Cerebellum (tissue), 4 donors: ENCODE measurements at places on chromosomes 4 and X.

DNA sequence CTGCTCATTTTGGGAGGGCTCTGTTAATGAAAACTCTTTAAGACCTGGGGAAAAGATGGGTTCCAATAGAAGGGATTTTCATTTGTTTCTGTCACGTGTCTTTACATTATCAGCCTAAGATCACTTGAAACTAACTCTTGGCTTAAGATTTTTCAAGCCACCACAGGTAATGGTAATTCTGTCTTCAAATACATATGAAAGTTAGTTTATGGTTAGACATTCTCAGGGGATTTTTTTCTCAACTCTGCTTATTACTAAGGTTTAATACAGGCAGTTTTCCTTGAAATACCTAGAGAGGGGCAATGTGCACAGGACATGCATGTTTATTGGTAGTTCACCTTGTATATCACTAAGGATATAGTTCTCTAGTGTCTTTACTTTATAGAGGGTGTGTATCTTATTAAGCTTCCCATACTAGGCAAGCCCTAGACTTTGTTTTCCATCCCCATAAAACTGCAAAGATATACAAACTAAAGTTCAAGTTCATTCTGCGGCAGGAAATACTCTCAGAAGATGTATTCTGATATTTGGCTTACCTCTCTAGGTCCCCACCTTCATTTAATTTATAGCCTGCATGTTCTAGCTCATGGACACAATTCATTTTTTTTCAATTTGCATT is 38.2 kb upstream of the MYOZ2 start:
- DNase-seq, result no peak

- peak; percentile 27 for DNase-seq
These were observed 291.6 kb upstream of the HS3ST1 start for GRCh38 chr4:11720292-11720691.

- DNase-seq, result peak; percentile 69
These were observed 11.3 kb upstream of the KIAA0232 start for GRCh38 chr4:6771229-6771671.

GRCh38 chrX:13059637-13060499 is 15.4 kb upstream of the FAM9C start:
- DNase-seq, result no peak

DNA sequence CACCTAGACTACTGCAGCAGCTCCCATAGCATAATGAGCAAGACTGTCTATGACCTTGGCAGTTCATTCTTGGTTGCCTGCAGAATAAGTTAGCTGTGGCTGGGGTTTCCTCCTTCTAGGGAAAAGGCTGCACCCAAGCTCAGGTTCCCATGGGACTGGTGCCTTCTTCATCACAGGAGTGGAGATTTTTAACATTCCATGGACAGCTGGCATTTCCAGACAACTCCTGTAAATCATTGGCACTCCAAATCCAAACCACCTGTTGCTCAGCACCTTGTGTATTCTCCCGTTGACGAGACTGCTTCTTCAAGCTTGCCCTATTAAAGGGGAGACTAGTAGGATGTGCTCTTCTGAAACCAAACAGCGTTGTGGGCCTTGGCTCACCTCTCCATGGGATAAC is 7.8 kb upstream of the NUP54 start:
- no peak for DNase-seq

- DNase-seq, result no peak
These were observed 188.1 kb upstream of the WDFY3 start for GRCh38 chr4:85154591-85154990.

- no peak for DNase-seq
These were observed 46.5 kb downstream of the EVC start for GRCh38 chr4:5757536-5757935.

DNA sequence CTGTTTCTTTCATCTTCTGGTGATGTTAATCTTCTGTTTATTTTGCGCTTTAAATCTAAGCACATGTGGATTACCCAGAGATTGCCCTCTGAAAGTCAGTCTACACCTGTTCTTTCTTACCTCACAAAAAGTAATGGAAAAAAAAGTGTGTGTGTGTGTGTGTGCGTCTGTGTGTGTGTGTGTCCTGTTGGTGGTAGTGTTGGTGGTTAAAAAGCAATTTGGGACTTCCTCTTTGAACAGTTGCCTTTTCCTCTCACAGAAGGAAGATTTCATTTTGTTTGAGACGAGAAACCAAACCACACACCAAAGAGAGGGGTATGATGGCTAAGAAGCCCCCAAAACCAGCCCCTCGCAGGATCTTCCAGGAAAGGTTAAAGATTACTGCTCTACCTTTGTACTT is at the start of gene STAP1:
TSS of gene STAP1 (plus strand) at position 235 of the 400 bp plus-strand sequence. CDS start at position 318, 83 bp downstream.
- no peak for DNase-seq

DNA sequence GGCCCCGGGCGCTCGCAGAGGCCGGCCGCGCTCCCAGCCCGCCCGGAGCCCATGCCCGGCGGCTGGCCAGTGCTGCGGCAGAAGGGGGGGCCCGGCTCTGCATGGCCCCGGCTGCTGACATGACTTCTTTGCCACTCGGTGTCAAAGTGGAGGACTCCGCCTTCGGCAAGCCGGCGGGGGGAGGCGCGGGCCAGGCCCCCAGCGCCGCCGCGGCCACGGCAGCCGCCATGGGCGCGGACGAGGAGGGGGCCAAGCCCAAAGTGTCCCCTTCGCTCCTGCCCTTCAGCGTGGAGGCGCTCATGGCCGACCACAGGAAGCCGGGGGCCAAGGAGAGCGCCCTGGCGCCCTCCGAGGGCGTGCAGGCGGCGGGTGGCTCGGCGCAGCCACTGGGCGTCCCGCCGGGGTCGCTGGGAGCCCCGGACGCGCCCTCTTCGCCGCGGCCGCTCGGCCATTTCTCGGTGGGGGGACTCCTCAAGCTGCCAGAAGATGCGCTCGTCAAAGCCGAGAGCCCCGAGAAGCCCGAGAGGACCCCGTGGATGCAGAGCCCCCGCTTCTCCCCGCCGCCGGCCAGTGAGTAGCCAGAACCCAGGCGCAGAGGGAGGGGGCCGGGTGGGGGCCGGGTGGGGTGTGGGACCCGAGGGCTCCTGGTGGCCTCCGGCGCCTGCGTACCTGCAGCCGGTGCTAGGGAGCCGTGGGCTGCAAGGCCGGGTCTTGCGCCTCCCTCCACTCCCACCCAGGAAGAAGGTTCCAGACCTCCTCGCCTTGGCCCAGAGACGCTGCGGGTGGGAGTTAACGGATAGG is 534 bp downstream of the MSX1 start:
- DNase-seq, result no peak

DNA sequence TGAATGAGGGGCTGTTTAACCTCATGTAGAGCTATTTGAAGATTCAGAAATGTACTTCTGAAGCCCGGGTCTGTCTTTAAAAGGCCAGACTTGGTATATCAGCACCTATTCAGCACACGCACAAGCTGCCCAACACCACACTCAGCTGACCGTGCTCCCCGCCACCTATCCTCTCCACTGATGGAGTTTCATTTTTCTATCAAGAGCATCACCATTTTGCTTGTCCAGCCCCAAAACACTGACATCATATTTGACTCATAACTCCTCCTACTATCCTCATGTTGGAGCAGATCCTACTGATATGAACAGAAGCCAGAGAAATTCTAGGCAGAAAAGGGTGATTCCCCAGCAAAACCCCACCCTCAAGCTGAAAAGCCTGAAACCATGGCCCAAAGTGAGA is 100.3 kb downstream of the SORBS2 start:
- no peak for DNase-seq

- peak; percentile 64 for DNase-seq
These were observed 11.7 kb downstream of the OTUD5 start for GRCh38 chrX:48945517-48946348.

- DNase-seq, result no peak
These were observed 111.5 kb downstream of the AFAP1 start for GRCh38 chr4:7828011-7828720.

- DNase-seq, result no peak
These were observed 395.2 kb downstream of the SPOCK3 start for GRCh38 chr4:166838975-166839614.

DNA sequence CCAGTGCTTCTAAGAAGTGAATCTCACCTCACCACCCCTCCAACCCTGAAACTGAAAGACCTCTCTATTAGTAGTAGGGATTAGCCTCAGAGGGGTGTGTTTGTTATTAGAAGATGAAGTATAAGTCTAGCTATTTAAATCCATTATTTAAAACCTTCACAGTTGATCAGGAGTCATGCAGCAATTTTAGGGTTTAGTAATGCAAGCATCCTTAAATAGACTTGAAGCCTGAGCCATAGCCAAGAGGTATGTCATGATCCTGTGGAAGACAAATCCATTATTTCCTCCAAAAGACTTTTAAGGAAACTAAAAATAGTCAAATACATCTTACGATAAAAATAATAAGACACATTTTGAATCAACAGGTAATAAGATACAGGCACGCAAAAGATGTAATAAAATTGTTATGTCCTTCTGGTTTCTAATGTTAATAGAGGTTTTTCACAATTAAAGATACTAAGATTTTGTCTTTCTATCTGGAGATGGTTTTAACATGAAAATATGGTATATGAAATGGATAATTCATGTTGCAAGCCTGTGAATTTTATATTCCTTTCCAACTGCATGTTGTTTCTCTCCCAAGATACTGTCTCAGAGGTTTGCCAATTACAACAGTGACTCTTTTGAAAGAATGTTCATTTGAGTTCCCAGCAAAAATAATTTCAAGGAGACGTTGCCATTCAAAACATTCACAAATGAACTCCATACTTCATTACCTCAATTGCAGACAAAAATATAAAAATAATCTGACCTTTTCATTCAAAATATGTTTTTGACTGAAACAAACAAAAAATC is 68.0 kb downstream of the LUZP4 start:
- no peak for DNase-seq

GRCh38 chr4:145333786-145334185 is 147.9 kb upstream of the SMAD1 start:
- DNase-seq, result no peak

DNA sequence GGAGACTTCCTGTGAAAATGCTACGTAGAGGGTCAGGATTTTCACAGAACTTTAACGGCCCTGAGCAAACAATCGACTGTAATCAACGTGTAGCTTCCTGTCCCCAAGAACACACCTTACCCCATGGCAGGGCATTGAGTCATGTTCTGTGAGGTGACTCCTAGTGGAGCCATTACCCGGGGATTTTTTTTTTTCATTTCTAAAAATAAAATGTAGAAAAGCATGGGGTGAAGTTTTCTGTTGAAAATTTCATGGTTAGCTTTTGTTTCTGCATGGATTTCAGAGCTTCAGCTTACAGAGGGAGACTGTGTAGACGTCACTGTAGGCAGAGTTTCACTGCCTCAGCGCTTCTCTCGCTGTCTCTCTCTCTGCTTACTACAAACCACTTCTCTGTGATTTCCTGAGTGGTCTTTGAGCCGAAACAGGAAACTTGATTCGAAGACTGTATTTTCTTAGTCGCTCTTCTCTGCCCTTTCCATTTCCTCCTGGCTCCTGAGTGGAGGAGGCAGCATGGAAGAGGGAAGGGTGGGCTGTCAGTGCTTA is 111.7 kb downstream of the NFKB1 start:
- DNase-seq, result no peak

- peak; percentile 8 for DNase-seq
These were observed at the start of gene FRAS1 for GRCh38 chr4:78057135-78057599. FRAS1 (plus strand) TSS chr4:78057323; CDS start chr4:78058010, 687 bp downstream.
